ENCODE measurements at places on chromosomes 11 and 22. TPM values are rescaled to one million over a fixed set of nuclear protein-coding genes. Genes with fewer than 3 reads are reported as not detected.

GRCh38 chr22:28882545-28882877 lies 861 bp upstream of the ZNRF3 start:
- no peaks in the 10 kb centered on the region for H3K36me3 ChIP-seq
- DNase-seq = peak; percentile 58
- peaks cover 19% of the 10 kb centered on the region for H3K4me1 ChIP-seq
- peak overlapping the region; percentile 80 for H3K27ac ChIP-seq
- peaks cover 26% of the 10 kb centered on the region for H3K27me3 ChIP-seq

- no peak overlapping the region for H3K4me3 ChIP-seq
- no peak for DNase-seq
- peaks cover 11% of the 10 kb centered on the region for H3K27me3 ChIP-seq
These were observed 41.1 kb downstream of the RPL27A start for GRCh38 chr11:8723711-8724110.

SYT13 gene
- total RNA-seq = not detected

VPREB3 gene
- total RNA-seq = not detected

GRCh38 chr11:57432714-57433163 lies 5.8 kb upstream of the SLC43A3 start:
- peaks cover 10% of the 10 kb centered on the region for H3K4me1 ChIP-seq
- H3K36me3 ChIP-seq = no peaks in the 10 kb centered on the region
- H3K4me3 ChIP-seq = no peak overlapping the region
- no peaks in the 10 kb centered on the region for H3K27me3 ChIP-seq

GRCh38 chr11:134120921-134121526 lies 52.2 kb downstream of the JAM3 start:
- no peak for DNase-seq
- no peak overlapping the region for H3K27ac ChIP-seq
- no peak overlapping the region for H3K4me3 ChIP-seq
- peaks cover 34% of the 10 kb centered on the region for H3K27me3 ChIP-seq
- peaks cover 4% of the 10 kb centered on the region for H3K36me3 ChIP-seq
- H3K4me1 ChIP-seq = peaks cover 15% of the 10 kb centered on the region

DNA sequence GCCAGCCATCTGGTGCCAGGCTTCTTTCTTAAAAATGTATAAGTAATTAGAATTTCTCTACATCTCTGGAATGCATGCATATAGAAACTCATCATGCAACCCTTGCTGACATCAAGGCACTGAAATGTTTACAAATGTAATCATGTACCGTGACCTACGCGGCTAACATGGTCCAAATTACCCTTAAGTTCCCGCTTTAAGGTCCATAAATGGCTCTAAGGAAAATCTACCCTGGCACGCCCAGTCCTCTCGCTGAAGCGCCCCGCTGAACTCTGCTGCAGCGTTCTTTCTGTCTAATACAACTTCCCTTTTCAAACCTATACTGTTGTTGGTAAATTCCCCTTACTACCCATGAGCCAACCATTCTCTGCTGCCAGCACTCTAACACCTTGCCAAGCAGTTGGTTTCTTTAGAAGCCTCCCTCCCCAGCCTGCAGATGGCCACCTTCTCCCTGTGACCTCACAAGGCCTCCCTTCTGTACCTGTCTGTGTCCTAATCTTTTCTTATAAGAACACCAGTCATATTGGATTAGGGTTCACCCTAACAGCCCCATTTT lies 13.5 kb upstream of the HMOX1 start:
- H3K27me3 ChIP-seq = peaks cover 25% of the 10 kb centered on the region
- no peak overlapping the region for H3K4me3 ChIP-seq
- H3K36me3 ChIP-seq = no peaks in the 10 kb centered on the region
- DNase-seq = no peak

GRM5 gene
- total RNA-seq = not detected

- no peaks in the 10 kb centered on the region for H3K36me3 ChIP-seq
- H3K4me1 ChIP-seq = peaks cover 13% of the 10 kb centered on the region
These were observed 12.0 kb downstream of the STX3 start for GRCh38 chr11:59767225-59767611.

DNA sequence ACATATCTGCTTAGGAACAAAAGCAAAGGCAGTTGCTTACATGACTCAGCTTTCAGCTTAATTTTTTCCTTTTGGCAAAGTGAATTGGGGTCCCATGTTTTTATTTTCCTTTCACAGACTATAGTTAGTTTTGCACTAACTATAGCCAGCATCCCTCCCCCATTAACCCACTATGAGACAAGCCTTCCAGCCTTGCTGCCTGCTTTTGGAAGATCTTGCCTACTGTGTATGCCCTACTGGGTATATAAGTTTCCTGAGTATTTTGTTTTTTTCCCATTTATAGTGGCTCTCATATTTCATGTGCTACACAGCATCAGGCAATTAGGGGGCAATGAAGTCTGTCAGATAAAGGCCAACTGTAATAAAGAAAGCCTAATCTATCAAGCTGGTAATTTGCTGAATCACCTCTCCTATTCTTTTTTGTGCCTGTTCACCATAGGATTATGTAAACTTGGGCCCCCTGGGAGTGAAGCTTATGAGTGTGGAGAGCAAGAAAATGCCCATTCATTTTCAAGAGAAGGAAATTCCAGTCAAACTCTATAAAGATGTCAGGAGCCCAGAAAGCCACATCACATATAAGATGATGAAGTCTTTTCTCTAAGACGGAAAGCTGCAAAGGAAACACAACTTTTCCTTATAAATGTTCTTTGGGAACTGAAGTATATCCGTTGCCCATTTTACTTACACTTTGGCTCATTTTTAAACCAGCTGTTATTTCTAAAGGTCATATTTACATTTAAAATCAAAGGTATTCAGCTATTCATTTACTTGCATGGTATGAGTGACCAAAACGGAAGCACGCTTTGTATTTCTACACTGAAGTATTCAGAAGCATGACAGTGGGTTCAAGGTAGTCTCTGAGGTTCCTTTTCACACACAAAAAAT lies 64.0 kb downstream of the CCDC83 start:
- no peak for DNase-seq
- H3K27me3 ChIP-seq = peaks cover 8% of the 10 kb centered on the region
- no peaks in the 10 kb centered on the region for H3K36me3 ChIP-seq
- H3K4me1 ChIP-seq = peaks cover 8% of the 10 kb centered on the region

- H3K27me3 ChIP-seq = peaks cover 3% of the 10 kb centered on the region
- no peaks in the 10 kb centered on the region for H3K36me3 ChIP-seq
- DNase-seq = no peak
- H3K27ac ChIP-seq = no peak overlapping the region
- no peaks in the 10 kb centered on the region for H3K4me1 ChIP-seq
- H3K4me3 ChIP-seq = no peak overlapping the region
These were observed 46.9 kb upstream of the PRSS23 start for GRCh38 chr11:86753459-86753858.

GRCh38 chr11:130609121-130610035 lies 160.9 kb downstream of the ADAMTS15 start:
- no peak for DNase-seq
- peaks cover 1% of the 10 kb centered on the region for H3K27me3 ChIP-seq
- H3K4me1 ChIP-seq = no peaks in the 10 kb centered on the region
- H3K4me3 ChIP-seq = no peak overlapping the region

GRCh38 chr22:42688241-42689211 lies 32.1 kb downstream of the A4GALT start:
- no peaks in the 10 kb centered on the region for H3K36me3 ChIP-seq
- H3K4me1 ChIP-seq = no peaks in the 10 kb centered on the region
- no peak for DNase-seq
- no peak overlapping the region for H3K4me3 ChIP-seq

DNA sequence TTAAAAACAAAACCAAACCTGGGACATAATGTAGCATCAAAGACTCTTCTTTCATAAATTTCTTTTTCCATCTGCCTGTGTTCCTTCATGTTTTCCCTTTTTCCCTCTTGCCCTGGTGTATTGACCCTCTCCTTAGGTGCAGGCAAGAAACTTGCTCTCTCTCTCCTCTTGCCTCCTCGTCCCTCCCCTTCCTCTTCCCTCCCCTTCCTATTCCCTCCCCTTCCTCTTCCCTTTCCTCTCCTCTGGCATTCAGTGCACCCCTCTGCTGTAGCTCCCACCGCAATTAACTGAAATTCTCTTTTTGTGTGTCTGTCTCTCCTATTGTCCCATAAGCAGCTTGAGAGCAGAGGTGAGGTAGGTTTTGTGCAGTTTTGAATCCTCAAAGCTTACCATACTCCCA lies 49.9 kb downstream of the CSF2RB start:
- DNase-seq = no peak
- no peaks in the 10 kb centered on the region for H3K4me1 ChIP-seq
- H3K27ac ChIP-seq = no peak overlapping the region
- H3K4me3 ChIP-seq = no peak overlapping the region

GRCh38 chr11:128448200-128448886 lies 139.0 kb downstream of the ETS1 start:
- H3K36me3 ChIP-seq = peaks cover 33% of the 10 kb centered on the region
- H3K4me1 ChIP-seq = peaks cover 80% of the 10 kb centered on the region
- DNase-seq = no peak
- H3K27ac ChIP-seq = peak overlapping the region; percentile 77
- no peak overlapping the region for H3K4me3 ChIP-seq

Measured in activated CD8-positive, alpha-beta T cell treated with anti-CD3 and anti-CD28 coated beads for 36 hours (primary cell).